ENCODE measurements at places on chromosomes 3 and 15.

DNA sequence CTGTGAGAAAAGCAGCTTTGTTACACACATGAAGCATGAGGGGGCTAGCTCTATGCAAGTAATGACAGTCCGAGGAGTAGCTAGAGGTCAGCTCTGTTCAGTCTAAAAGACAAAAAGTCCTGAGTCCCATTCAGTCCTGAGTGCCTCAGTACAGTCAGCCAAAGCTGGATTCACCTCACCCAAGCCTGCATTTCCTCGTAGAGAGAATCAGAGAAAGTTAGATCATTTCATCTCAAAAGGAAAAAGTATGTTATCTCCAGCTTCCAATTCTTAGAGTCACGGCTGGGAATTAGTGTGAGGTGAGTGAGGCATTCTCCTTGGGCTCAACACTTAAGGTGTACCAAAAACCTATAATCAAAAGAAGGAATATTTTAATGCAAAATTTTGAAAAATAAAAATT is 5.9 kb upstream of the ACP3 start:
- DNase-seq = no peak

DNA sequence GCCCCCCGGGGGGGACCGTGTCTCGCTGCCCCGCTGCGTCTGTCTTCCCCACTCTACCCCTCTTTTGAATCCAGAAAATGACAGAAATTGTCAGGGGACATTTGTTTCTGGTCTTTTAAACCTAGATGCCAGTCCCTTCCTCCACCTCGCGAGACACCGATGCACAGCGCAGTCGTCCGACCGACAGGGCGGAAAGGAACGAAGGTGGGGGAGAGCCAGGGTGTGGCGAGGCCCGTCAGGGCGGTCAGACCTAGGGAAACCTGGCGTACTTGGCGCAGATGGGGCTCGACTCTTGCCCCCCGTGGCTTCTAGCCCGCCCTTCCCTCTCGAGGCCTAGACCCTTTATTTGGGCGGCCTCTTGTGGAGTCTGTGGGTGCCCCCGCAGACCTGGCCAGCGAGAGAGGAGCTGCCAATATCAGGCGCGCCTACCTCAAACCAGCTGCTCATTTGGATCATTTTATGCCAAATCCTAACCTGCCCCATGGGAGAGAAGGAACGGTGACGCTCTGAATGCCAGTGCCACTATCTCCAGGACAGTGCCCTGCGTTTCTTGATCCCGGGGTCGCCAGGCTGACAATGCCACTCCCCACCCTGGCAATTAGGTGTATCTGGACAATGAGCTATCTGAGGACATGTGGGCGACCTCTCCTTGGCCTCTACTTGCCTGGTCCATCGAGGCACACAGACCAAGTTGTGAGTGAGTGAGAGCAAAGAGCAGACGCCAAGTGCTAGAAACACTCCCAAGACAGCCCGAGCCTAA is 500 bp upstream of the RAB6B start:
- peak; percentile 48 for DNase-seq

GRCh38 chr3:18410205-18410604 is 14.9 kb downstream of the SATB1 start:
- DNase-seq = no peak

DNA sequence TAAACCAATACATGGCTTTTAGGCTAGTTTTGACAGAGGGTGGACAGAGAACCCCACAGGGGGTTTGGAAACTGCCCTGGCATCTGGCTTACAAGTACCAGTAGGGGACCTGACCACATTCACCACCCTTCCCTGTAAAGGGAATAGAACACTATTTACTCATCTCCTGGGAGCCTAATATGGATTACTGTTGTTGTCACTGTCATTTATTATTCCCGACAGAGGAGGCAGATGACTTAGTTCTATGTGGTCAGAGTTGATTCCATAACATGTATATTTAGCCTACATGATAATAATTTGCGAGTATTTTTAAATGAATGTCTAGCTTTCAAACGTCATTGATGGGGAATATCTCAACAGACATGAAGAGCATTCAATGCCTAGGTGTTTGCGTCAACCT is 15.9 kb downstream of the ZBTB38 start:
- DNase-seq = no peak

- no peak for DNase-seq
These were observed 80.5 kb upstream of the WNT5A start for GRCh38 chr3:55567615-55568014.

Data from hematopoietic multipotent progenitor cell treated with erythropoietin and hydrocortisone succinate and interleukin-3 and kit ligand, for 15 days (in vitro differentiated cells).